ENCODE measurements at places on chromosomes 12 and 14.

- DNase-seq = no peak
Measured at GRCh38 chr12:109266106-109266879, 42.8 kb downstream of the FOXN4 start.

DNA sequence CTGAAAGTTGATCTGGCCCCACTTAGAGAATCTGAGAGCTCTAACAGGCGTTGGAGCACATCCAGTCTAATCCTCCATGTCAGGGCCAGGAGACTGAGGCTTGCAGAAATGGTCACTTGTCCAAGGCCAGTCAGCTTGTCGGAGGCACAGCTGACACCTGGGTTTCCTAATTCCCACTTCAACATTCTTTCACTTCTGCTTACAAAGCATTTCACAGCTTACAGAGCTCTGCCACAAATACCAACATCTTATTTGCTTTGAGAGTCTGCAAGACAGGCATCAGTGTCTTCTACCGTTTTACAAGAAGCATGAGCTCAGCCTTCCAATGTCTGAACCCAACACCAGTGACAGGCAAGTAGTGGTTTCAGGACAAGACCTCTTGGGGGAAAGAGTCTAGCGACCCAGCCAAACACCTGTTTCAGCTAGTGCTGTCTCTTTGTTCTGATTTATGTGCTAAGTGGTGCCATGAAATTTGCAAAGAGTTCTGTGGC, 31.8 kb downstream of the ISCA2 start:
- no peak for DNase-seq

DNA sequence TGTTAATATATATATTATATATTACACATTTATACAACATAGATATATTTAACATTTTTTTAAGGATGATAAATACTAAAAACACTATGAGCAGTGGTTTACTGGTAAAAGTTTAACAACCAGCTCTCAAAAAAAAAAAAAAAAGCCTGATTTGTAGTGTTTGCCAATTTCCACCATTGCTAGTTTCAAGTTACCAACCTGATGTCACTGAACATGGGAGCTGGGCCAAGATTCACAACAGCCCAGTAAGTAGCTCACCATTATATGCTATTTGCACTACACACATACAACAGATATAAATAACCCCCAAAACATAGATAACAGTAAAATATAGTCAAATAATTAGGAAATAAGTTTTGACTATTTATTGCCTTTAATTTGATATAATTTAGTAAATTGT, 28.9 kb upstream of the TMX1 start:
- peak; percentile 41 for DNase-seq

GRCh38 chr12:103839609-103840461, 1.2 kb downstream of the NT5DC3 start:
- DNase-seq = no peak

GRCh38 chr14:21070083-21070609, at the start of gene ARHGEF40:
ARHGEF40 (plus strand) TSS chr14:21070304; CDS start chr14:21070397, 93 bp downstream.
- peak; percentile 62 for DNase-seq

DNA sequence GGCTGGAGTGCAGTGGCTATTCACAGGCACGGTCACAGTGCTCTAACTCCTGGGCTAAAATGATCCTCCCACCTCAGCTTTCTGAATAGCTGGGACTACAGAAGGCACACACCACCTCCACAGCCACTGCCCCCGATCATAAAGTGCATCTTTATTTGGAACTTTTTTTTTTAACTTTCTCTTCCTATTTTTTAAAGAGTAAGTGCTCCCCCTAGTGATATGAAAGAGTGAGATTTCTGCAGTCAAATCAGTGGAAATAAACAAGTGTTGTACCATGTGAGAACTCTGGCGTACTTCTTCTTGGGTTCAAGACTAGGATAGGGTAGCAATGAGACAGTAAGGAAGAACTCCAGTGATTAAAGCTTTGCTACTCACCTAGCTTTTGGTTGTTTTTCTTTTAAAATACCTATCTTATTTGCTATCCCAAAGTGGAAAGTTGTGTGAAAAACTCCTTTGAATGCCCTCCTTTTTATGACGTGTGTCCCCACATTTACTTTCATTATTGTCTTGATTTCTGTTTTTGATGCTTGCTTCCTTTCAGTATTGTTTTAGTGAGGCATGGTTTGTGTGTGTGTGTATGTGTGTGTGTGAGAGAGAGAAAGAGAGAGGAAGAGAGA, 6.6 kb downstream of the PPP4R4 start:
- DNase-seq = peak; percentile 32

DNA sequence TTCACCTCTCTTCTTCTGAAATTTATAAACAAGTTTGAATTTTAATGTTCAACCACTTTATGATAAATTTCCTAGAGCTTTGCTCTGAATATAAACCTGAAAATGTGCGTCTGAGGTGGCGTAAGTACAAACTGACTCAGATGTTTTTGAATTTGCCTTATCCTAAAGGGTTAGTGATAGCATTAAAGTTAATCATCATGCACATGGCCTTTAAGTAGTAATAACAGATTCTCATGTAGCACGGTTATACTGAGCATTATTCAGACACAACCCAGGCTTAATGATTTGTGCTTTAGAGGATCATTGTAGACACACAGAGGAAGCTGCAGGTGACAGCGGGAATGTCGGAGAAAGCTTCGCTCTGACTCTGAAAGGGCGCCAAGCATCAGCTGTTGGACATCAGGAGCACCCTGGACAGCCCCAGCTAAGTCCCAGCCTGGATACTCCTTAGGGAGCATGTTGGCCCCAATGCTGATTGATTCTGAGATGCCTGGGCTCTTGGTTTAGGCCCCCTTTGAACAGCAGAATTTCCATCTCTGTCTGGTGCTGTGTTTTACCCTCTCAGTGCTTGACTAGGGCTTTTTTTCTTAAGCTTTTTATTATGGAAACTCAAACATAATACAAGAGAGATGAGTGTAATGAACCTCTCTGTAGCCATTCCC, 91.1 kb downstream of the PLXNC1 start:
- DNase-seq = no peak

GRCh38 chr12:96194576-96194889, 358 bp downstream of the ELK3 start:
- no peak for DNase-seq

GRCh38 chr12:68356060-68356695, 24.0 kb upstream of the MDM1 start:
- peak; percentile 40 for DNase-seq

DNA sequence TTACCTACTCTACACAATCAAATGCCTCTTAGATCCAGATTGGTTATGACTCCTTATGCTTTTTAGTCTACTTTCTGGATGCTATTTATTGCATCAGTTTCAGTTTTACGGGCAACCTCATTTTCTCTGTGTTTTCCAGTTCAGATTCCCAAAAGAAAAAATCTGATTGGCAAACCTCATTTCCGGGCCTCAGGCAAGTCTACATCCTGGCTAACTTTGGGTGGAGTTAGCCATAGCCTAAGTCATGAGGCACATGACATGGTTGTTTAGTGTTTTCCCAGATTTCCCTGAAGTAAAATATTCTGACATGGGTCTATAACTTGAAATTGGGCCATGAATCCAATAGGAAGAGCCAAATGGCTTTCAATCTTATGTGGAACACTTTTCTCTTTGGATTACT, 339.7 kb downstream of the NUAK1 start:
- no peak for DNase-seq

DNA sequence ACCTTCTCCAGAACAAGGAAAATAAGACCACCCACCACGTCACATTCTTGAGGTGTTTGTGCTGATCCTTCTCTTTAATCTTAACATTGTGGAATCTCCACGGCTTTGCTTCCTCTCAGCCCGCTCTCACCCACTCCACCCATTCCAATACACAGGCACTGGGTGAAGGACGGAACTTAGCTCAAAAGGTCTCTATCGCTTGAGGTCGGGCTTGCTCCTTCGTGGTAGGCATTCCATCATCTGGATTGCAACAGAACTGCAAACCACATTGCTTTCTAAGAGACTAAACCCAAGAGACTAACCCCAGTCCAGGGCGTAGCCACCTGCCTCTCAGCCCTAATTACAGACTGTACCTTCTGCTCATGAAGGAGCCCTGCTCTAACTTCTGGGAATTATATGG, 24.0 kb upstream of the MDM2 start:
- no peak for DNase-seq

DNA sequence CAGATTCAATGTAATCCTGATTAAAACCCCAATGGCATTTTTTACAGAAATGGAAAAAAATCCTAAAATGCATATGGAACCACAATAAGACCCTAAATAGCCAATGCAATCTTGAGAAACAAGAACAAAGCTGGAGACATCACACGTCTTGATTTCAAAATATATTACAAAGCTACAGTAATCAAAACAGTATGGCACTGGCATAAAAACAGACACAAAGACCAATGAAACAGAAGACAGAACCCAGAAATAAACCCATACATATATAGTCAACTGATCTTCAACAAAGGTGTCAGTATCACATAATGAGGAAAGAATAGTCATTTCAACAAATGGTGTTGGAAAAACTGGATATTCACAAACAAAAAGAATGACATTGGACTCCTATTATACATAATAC, 9.4 kb upstream of the ABCC9 start:
- no peak for DNase-seq

GRCh38 chr12:58567189-58567588, 353.1 kb downstream of the LRIG3 start:
- DNase-seq = no peak

GRCh38 chr12:39240587-39240986, 202.3 kb downstream of the KIF21A start:
- no peak for DNase-seq

- DNase-seq = no peak
Measured at GRCh38 chr12:14937014-14937413, 1.3 kb downstream of the ERP27 start.

- DNase-seq = no peak
Measured at GRCh38 chr12:124617615-124618014, 50.2 kb upstream of the NCOR2 start.

- no peak for DNase-seq
Measured at GRCh38 chr14:96626916-96627315, 124.7 kb downstream of the PAPOLA start.

DNA sequence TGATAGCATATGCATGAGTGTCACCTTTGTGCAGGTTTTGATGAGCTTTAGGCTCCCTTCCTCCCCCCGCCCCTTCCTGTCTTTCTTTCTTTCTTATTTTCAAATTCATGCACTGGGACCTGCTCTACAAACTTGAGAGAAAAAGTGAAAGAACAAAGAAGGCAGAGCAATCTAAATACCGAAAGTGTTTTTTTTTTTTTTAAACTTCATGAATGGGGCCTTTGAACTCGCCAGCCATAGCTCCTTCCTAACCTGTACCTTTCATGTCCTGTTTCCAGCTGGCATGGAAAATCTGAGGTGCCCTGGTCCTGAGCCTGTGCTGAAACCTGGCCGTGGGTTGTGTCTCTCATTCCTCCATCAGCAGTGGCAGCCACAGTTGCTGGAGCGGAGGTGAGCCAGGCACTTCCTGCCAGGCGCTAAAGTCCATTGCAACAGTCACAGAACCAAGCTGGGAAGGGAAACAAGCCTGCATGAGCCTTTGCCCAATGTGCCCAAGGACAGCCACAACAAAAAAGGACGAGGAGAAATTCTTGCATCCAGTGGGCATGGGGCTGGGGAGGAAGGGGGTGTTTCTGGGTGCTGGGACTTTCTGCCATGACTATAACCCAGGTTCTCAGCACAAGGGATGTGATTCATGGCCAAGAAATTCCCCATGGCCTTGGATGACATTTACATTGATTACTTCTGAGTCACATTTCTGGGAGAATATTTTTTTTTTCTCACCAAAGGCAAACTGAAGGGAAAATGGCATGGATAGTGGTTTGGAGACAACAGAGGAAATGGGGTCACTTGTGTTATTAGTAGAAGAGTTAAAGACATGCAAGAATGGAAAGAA, 102.7 kb downstream of the TMEM30B start:
- peak; percentile 97 for DNase-seq

DNA sequence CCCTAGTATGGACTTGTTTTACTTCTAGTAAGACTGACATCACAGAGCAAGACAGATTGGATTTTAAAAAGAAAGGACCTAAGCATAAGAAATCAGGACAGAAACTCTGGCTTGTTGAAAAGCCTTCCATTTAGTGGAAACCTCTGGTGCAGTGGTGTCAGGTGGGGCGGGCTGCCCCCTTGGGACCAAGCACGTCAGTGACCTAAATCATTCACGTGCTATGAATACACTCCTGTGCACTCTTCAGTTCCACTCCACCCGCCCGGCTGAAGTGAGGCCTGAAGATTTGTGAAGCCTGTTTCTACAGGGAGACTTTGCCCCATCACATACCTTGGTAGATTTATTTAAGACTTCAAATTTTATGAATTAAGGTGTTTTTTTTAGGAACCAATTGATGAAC, 58.2 kb upstream of the STRN3 start:
- no peak for DNase-seq

GRCh38 chr14:80933282-80933681, 8.3 kb downstream of the CEP128 start:
- DNase-seq = no peak

GRCh38 chr12:19482551-19483109, 43.3 kb downstream of the AEBP2 start:
- DNase-seq = no peak

- DNase-seq = peak; percentile 60
Measured at GRCh38 chr14:78598046-78598920, 428.1 kb downstream of the NRXN3 start.

DNA sequence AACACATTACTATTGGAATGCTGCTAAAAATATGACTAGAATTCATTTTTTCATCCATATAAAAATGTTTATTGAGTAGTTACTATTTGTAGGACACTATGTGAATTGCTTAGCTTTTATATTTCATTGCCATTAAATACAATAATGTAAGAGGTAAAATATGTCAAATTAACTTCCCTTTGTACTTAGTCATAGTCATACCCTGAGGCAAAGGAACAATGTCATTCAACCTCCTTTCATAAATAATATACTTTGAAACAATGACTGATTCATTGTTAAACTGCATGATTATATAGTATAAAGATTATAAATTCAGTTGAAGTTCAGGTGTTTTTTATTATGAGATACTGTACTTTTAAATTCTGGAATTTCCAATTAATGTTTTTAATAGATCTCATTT, 105.2 kb downstream of the GARIN6 start:
- DNase-seq = no peak

- DNase-seq = no peak
Measured at GRCh38 chr12:3606128-3606527, 115.1 kb downstream of the PRMT8 start.

DNA sequence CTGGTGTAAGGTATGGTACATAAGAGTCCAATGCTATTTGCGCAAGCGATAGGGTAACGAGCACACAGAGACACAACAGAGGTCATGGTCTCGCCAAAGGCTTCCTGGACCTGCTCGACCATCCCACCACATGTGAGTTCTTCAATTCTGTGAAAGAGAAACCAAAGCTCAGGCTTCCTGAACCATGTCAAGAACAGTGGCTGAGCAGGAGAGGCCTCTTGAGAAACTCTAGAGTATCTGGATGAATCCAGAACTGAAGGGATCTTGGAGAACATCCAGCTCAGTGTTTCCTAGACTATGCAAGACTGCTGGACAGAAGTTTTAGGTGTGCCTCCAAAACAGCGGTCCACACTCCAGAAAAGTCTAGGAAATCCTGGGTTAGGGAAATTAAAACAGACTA, 114.5 kb downstream of the TRAFD1 start:
- DNase-seq = no peak

DNA sequence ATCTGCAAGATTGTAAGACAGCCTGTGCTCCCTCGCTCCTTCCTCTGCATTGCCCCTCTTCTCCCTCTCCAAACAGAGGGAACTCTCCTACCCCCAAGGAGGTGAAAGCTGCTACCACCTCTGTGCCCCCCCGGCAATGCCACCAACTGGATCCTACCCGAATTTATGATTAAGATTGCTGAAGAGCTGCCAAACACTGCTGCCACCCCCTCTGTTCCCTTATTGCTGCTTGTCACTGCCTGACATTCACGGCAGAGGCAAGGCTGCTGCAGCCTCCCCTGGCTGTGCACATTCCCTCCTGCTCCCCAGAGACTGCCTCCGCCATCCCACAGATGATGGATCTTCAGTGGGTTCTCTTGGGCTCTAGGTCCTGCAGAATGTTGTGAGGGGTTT, 37.4 kb downstream of the DAD1 start:
- no peak for DNase-seq

Measured in fibroblast of skin of abdomen (primary cell).